ENCODE measurements at places on chromosomes 5 and 9.
A peak's percentile ranks its signal among the peaks of the same experiment; 100 is the strongest.

DNA sequence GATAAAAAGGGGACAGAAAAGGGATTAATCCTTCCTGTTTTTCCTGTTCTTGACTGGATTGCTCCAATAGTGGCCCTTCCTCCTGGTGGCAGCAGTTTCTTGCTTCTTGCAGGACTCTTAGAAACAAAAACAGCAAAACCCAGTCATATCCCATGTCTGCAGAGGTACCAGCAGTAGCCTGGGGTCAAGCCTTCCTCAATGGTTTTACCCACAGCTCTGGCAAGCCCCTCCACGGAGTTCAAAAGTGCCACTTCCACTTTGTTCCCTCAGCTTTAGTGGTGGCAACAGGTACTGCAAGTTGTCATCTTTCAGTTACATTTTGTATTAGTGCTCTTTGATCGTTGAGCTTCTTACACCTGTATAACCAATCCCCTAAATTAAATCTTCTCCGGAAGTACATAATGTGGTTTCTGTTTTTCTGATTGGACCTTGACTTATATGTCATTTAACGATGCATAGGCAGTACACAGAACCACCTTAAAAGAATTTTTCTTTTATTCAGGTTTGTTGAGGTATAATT is 8.7 kb upstream of the RANBP6 start:
- no peak for DNase-seq

- DNase-seq: no peak
Measured at GRCh38 chr5:176873541-176874172, 25.5 kb downstream of the HK3 start.

- DNase-seq: no peak
Measured at GRCh38 chr5:115439042-115439441, 105.5 kb downstream of the FEM1C start.

DNA sequence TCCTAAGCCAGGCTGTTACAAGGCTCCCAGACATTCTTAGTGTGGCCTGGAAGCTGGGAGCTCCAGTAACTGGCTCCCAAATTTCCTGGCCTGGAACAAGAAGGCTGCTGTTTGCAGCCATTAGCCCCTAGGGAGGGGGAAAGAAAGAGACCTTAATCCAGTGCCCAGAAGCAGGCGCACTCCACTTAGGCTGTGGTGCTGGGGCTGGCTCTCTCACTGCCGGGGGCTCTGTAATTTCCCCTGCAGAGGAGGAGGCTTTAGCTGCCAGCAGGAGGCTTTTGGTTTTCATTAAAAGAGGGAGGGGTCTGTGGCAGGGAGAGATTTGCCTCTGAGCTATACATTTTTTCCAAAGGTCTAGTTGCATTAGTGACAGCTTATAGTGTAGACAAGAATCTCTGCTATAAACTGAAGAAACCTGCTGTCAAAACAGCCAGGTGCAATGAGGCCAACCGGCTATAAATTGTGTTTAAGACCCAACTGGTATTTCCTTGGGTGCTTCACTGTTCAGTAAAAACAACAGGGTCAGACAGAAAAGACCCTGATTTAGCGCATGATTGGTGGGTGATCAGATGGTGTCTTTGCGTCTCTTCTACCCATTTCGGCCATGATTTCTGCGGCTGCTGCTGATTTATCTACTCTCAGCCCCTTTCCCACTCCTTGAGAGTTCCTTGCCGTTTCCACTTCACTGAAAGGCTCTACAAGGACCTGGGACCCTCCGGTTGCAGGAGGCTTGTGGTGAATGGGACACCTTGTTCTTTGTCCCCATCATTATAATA is 254.6 kb downstream of the AOPEP start:
- DNase-seq: no peak

DNA sequence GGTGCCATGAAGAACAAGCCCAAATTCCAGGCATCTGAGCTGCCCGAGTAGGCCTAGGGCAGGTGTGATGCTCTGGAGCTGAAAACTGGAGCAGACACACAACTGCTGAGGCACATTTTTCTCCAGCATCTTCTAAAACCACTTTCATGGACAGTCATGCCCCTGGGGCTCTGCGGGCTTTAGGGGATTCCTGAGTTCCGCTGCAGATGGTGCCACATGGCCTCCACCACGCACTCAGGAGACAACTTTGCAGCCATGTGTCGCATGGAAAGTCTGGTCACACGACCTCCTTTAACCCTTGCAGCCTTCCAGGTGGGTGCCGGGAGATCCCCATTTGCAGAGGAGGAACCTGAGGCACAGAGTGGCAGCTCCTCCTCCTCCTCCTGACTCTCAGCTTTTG is 112.8 kb upstream of the SARDH start:
- DNase-seq: no peak

DNA sequence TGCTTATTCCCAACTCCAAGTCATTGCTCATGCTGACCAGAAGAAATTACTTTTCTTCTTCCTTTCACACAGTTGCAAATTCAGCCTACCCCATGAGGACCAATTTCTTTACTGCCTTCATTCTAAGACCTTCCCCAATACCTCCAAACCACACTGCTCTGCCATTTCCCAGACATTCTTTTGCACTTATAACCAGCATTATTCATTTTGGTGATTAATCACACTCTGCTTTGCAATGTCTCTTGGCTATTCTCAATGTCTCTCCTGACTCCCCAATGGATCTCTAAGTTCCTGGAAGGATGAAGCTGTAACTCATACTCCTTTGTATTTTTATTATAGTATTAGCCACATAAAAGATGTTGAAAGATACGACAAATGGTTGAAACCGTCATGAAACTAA is 105.7 kb upstream of the RANBP3L start:
- no peak for DNase-seq

DNA sequence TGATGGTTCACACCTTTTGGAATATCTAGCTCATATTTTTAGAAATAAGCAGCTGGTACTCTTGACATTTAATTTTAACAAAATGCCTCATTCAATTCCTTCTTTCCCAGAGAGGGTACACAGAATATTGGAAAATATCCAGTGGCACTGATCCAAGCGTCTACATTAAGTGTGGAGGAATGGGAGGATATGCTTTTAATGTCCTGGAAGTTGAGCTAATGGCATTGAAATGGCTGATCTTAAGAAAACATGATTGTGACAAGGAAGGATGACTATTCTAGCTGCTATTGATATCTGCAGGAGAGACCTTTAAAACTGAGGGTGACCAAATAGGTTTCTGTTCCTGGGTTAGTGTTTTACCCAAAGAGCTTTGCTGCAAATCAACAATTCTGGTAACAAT is 30.0 kb downstream of the ZNF366 start:
- peak; percentile 20 for DNase-seq

DNA sequence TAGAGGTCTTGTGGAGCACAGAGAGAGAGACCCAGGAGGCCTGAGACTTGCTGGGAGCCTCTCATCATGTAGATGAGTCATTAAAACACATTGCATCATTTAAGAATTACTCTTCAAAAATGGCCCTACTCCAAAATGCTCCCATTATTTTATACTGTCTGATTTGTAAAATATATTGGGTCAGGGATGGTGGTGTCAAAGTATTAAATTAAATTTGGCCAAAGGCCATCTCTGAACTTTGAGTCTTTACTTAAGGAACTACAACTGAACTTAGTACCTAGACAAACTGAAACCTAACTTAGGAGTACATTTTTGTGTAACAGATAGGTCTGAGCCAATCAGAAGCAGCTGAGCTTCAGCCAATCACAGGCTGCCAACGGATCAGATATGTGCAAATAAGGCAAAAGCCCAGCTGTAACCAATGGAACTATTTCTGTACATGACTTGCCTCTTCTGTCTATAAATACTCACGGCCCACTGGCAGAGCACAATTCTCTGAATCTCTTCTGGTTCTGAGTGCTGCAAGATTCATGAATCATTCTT is 657.2 kb downstream of the TLE1 start:
- no peak for DNase-seq

DNA sequence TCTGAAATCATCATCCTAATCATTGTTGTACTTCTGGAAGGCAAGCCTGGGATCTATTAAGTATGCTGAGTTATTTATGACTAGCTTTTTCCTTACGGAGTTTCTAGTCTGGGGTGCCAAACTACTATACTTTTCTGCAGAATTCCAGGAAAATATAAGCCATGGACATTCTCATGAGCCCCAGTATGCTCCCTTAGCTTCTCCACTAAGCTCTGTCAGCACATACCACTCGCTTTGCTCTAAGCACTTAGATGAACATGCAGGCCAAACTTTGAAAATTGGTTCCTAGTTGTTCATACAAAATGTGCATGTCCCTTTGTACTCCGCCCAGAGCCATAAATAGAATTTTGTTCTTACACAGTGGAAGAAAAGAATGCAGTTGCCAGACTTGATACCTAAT is 284.6 kb downstream of the ARRDC3 start:
- no peak for DNase-seq

- no peak for DNase-seq
Measured at GRCh38 chr5:73814233-73814846, 188.3 kb downstream of the ARHGEF28 start.

GRCh38 chr9:27335075-27335474 is 38.1 kb upstream of the EQTN start:
- DNase-seq: no peak

- DNase-seq: no peak
Measured at GRCh38 chr9:135416664-135417290, 62.8 kb upstream of the PPP1R26 start.

GRCh38 chr5:31186672-31187267 is 6.7 kb upstream of the CDH6 start:
- peak; percentile 23 for DNase-seq

DNA sequence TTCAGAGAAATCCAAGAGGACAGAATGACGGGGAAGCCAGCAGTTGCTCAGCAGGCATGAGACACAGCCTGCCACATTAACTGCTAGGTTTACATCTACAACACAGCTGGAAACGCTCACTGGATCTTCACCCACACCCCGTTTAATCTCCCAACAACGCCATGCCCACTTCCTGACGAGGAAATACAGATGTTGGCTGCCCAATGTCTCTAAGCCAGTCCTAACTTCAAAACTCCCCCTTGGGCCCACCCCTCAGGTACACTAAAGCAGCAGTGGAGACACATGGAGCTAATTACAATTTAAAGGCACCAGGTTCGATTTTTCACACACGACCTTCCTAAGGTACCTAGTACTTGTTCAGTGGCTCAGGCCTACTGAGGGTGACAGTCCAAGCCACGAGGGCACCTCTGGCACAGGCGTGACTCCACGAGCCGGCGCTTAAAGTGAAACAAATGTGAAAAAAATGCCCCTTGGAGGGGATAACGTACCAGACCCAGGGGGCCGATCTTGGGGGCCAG is 904 bp downstream of the RPL12 start:
- no peak for DNase-seq
